ENCODE measurements at places on chromosomes 6 and 20.
A peak's percentile ranks its signal among the peaks of the same experiment; 100 is the strongest.

- H3K27me3 ChIP-seq = peaks cover 53% of the 10 kb centered on the region
- no peak overlapping the region for H3K4me3 ChIP-seq
- H3K36me3 ChIP-seq = peaks cover 4% of the 10 kb centered on the region
These were observed 99.0 kb downstream of the QRSL1 start for GRCh38 chr6:106728296-106728870.

- no peaks in the 10 kb centered on the region for H3K4me1 ChIP-seq
- no peak overlapping the region for H3K27ac ChIP-seq
- DNase-seq = no peak
- no peak overlapping the region for H3K4me3 ChIP-seq
- H3K27me3 ChIP-seq = peaks cover 22% of the 10 kb centered on the region
- H3K36me3 ChIP-seq = no peaks in the 10 kb centered on the region
These were observed 156.1 kb upstream of the SALL4 start for GRCh38 chr20:51958099-51959065.

DNA sequence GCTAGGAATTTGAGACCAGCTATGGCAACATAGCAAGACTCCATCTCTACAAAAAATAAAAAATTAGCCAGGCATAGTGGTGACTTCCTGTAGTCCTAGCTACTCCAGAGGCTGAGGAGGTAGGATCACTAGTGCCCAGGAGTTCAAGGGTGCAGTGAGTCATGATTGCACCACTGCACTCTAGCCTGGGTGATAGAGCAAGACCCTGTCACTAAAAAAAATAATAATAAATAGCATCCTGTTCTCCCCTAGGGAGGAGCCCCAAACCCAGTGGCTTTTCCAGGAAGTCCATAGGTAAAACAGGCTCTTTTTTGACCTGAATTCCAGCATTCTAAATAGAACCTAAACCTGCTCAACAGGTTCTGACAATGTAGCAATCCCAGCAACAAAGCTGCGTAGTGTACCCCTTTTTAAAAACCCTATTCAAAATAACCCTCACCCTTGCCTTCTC, 192.0 kb downstream of the ALDH8A1 start:
- no peak for DNase-seq
- H3K27ac ChIP-seq = no peak overlapping the region
- peaks cover 21% of the 10 kb centered on the region for H3K27me3 ChIP-seq

DNA sequence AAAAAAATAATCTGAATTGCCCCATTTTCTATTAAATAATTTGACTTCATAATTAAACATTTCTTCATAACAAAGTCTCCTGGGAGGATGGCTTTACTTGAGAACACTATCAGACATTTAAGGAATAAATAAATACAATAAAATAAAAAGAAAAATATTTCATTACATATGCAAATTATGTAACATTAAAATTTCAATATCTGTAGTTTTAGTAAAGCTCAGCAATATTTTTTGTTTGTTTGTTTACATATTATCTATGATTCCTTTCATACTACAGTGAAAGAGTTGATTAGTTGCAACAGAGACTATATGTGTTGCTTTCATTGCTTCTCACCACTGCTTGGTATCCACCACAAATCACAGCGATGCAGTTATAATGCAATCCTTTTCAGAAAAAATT, 474.9 kb upstream of the GJE1 start:
- no peak for DNase-seq
- peaks cover 19% of the 10 kb centered on the region for H3K27me3 ChIP-seq
- no peak overlapping the region for H3K4me3 ChIP-seq
- H3K27ac ChIP-seq = no peak overlapping the region

DNA sequence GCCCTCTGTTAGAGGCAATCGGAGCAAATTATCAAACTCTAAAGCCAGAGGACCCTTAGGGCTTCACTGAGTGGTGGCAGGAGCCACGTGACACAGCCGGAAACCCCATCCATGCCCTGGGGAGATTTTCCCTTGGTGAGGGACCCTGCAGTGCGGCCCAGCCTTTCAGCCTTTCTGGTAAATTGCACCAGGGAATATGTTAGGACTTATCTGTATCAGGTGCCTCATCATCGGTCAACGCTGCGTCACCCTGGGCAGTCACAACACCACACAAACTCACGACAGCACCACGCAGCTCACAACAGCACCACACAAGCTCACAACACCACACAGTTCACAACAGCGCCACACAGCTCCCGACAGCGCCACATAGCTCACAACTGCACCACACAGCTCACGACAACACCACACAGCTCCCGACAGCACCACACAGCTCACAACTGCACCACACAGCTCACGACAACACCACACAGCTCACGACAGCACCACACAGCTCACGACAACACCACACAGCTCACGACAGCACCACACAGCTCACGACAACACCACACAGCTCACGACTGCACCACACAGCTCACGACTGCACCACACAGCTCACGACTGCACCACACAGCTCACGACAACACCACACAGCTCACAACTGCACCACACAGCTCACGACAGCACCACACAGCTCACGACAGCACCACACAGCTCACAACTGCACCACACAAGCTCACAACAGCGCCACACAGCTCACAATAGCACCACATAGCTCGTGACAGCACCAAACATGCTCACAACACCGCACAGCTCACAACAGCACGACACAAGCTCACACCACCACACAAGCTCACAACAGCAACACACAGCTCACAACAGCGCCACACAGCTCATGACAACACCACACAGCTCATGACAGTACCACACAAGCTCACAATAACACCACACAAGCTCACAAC, 199.0 kb downstream of the DLL1 start:
- H3K4me3 ChIP-seq = no peak overlapping the region
- peaks cover 8% of the 10 kb centered on the region for H3K27me3 ChIP-seq
- H3K27ac ChIP-seq = no peak overlapping the region
- H3K4me1 ChIP-seq = peaks cover 30% of the 10 kb centered on the region
- H3K36me3 ChIP-seq = peaks cover 20% of the 10 kb centered on the region
- no peak for DNase-seq

- H3K27me3 ChIP-seq = peaks cover 24% of the 10 kb centered on the region
- DNase-seq = no peak
- peaks cover 9% of the 10 kb centered on the region for H3K4me1 ChIP-seq
- H3K4me3 ChIP-seq = no peak overlapping the region
- no peaks in the 10 kb centered on the region for H3K36me3 ChIP-seq
These were observed 9.1 kb upstream of the MANBAL start for GRCh38 chr20:37280403-37280802.

DNA sequence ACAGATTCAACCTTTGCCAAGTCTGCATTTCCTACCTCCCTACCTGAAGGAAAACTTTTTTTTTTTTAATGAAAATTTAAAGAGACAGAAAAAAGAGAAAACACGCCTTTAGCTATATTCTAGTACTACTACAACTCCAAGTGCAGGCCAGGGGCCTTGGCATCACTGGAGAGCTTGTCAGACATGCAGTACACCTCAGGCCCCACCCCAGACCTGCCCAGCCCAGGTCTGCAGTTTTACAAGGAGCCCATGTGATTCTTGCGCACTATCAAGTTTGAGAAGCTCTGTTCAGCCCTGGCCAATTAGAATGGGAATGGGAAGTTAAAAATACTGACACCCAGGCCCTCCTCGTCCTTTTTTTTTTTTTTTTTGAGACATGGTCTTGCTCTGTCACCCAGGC, 85.0 kb downstream of the NFATC2 start:
- H3K27ac ChIP-seq = peak overlapping the region; percentile 77
- no peaks in the 10 kb centered on the region for H3K27me3 ChIP-seq
- peaks cover 53% of the 10 kb centered on the region for H3K36me3 ChIP-seq
- H3K4me1 ChIP-seq = peaks cover 23% of the 10 kb centered on the region
- H3K4me3 ChIP-seq = peak overlapping the region; percentile 8
- DNase-seq = no peak

- peaks cover 3% of the 10 kb centered on the region for H3K36me3 ChIP-seq
- no peak overlapping the region for H3K4me3 ChIP-seq
- no peak overlapping the region for H3K27ac ChIP-seq
- no peaks in the 10 kb centered on the region for H3K4me1 ChIP-seq
- DNase-seq = no peak
These were observed 83.1 kb downstream of the KCNQ5 start for GRCh38 chr6:72704979-72705378.

GRCh38 chr6:44152109-44152461, 6.5 kb upstream of the CAPN11 start:
- H3K4me1 ChIP-seq = peaks cover 13% of the 10 kb centered on the region
- H3K36me3 ChIP-seq = peaks cover 24% of the 10 kb centered on the region
- peak overlapping the region; percentile 87 for H3K27ac ChIP-seq
- no peak overlapping the region for H3K4me3 ChIP-seq

DNA sequence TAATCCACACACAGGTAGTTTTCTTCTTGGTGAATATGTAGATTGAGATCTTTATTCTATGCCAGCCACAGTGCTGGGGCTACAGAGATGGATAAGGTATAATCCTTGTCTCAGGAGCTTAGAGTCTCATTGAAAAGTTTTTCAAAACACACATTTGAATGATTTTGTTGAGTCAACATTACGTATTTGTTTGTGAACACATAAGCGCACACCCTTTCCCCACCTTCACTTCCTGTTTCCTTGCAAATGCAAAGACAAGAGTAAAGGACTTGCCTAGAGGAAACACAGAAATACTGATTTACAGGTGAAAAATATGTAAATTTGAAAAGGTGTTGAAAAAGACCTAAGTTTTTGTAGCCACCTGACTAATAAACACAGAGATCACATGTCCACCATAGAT, 27.8 kb downstream of the VAPB start:
- no peaks in the 10 kb centered on the region for H3K27me3 ChIP-seq
- no peak for DNase-seq
- peaks cover 16% of the 10 kb centered on the region for H3K4me1 ChIP-seq
- H3K36me3 ChIP-seq = peaks cover 14% of the 10 kb centered on the region
- H3K27ac ChIP-seq = peak overlapping the region; percentile 91

DNA sequence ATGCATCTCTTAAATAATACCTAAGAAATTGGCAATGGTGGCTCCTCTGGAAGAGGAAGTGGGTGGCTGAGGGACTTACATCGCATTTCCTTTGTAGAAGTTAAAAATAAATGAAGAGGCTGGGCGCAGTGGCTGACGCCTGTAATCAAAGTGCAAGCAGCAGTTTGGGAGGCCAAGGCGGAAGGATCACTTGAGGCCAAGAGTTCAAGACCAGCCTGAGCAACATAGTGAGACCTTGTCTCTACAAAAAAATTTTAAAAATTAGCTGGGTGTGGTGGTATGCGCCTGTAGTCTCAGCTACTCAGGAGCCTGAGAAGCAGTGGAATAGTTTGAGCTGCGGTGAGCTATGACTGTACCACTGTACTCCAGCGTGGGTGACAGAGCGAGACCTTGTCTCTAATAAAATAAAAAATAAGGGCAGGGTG, 12.2 kb upstream of the NCOA3 start:
- H3K27ac ChIP-seq = peak overlapping the region; percentile 97
- peak overlapping the region; percentile 52 for H3K4me3 ChIP-seq
- no peaks in the 10 kb centered on the region for H3K27me3 ChIP-seq
- peaks cover 31% of the 10 kb centered on the region for H3K4me1 ChIP-seq
- peak; percentile 50 for DNase-seq

GRCh38 chr6:95658886-95659285, 81.6 kb downstream of the MANEA start:
- DNase-seq = no peak
- H3K36me3 ChIP-seq = no peaks in the 10 kb centered on the region
- H3K27me3 ChIP-seq = peaks cover 5% of the 10 kb centered on the region

DNA sequence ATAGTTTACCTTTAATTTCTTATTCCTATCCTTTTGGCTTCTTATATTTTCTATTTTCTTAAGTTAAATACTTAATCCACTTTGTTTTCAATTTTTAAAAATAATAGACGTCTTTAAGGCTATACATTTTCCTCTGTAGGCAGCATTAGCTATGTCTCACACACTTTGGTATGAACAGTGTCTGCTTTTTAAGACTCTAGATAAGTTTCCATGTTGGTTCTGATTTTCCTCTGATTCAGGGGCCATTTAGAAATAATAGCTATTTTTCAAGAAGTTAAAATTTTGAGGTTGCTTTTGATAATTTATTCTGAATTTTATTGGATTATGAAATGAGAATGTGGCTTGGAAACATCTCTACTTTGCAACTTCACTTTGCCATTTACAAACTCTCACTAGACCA, 54.3 kb upstream of the PTGIS start:
- H3K4me3 ChIP-seq = no peak overlapping the region
- H3K36me3 ChIP-seq = no peaks in the 10 kb centered on the region
- no peaks in the 10 kb centered on the region for H3K27me3 ChIP-seq
- H3K4me1 ChIP-seq = peaks cover 3% of the 10 kb centered on the region
- DNase-seq = no peak
- no peak overlapping the region for H3K27ac ChIP-seq

DNA sequence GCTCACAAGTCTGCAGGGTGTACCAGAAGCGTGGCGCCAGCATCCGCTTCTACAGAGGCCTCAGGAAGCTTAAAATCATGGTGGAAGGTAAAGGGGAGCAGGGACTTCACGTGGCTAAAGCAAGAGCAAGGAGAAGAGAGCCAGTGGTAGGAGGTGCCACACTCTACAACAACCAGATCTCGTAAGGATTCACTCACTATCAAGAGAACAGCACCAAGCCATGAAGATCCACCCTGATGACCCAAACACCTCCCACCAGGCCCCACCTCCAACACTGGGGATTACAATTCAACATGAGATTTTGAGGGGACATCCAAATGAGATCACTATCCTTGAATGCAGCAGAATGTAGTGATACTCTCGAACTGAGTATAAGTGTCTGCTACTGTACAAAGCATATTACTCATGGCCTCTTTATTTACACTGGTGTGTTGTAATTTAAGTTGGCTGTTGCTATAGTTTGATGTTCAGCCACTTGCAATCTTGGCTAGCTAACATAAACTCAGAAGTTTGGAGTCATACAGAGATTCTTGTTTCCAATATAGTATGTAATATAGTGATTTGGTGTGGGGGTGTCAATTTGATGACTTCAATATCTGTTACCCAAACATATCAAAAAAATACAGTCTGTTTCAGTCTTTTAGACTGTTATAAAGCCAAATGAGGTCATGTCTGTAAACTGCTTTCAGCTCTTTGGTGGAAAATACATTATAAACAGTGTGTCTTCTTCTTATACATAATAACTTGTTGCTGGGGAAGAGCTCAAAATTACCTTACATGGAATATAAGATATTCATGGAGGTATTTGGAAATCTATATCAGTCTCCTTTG, 39.4 kb upstream of the MYLIP start:
- H3K4me3 ChIP-seq = no peak overlapping the region
- H3K27ac ChIP-seq = peak overlapping the region; percentile 17
- no peak for DNase-seq
- H3K4me1 ChIP-seq = no peaks in the 10 kb centered on the region
- peaks cover 24% of the 10 kb centered on the region for H3K27me3 ChIP-seq
- no peaks in the 10 kb centered on the region for H3K36me3 ChIP-seq

- DNase-seq = no peak
- peaks cover 48% of the 10 kb centered on the region for H3K4me1 ChIP-seq
- H3K27me3 ChIP-seq = no peaks in the 10 kb centered on the region
- H3K4me3 ChIP-seq = no peak overlapping the region
These were observed 103.7 kb downstream of the ARID1B start for GRCh38 chr6:156880913-156881312.

- H3K27ac ChIP-seq = no peak overlapping the region
- peaks cover 19% of the 10 kb centered on the region for H3K36me3 ChIP-seq
- H3K4me3 ChIP-seq = no peak overlapping the region
- no peak for DNase-seq
These were observed 51.4 kb downstream of the TMEM242 start for GRCh38 chr6:157271911-157272310.

- no peak for DNase-seq
- no peak overlapping the region for H3K4me3 ChIP-seq
- peaks cover 24% of the 10 kb centered on the region for H3K4me1 ChIP-seq
- no peaks in the 10 kb centered on the region for H3K27me3 ChIP-seq
- H3K36me3 ChIP-seq = peaks cover 15% of the 10 kb centered on the region
These were observed 54.4 kb downstream of the DTNBP1 start for GRCh38 chr6:15608396-15608795.

GRCh38 chr6:118444796-118445195, 103.3 kb upstream of the PLN start:
- H3K4me1 ChIP-seq = no peaks in the 10 kb centered on the region
- no peak overlapping the region for H3K4me3 ChIP-seq
- H3K27ac ChIP-seq = no peak overlapping the region
- no peaks in the 10 kb centered on the region for H3K27me3 ChIP-seq
- no peak for DNase-seq
- peaks cover 3% of the 10 kb centered on the region for H3K36me3 ChIP-seq

Data from effector memory CD8-positive, alpha-beta T cell (primary cell).